ENCODE measurements at places on chromosomes 16 and 17. TPM values are rescaled to one million over a fixed set of nuclear protein-coding genes. Genes with fewer than 3 reads are reported as not detected.
A peak's percentile ranks its signal among the peaks of the same experiment; 100 is the strongest.

GRCh38 chr17:44178133-44178532 is 7.6 kb downstream of the ASB16 start:
- DNase-seq, result no peak
- H3K27me3 ChIP-seq, result no peaks in the 10 kb centered on the region
- no peak overlapping the region for H3K4me3 ChIP-seq
- H3K36me3 ChIP-seq, result peaks cover 20% of the 10 kb centered on the region
- H3K4me1 ChIP-seq, result no peaks in the 10 kb centered on the region

DNA sequence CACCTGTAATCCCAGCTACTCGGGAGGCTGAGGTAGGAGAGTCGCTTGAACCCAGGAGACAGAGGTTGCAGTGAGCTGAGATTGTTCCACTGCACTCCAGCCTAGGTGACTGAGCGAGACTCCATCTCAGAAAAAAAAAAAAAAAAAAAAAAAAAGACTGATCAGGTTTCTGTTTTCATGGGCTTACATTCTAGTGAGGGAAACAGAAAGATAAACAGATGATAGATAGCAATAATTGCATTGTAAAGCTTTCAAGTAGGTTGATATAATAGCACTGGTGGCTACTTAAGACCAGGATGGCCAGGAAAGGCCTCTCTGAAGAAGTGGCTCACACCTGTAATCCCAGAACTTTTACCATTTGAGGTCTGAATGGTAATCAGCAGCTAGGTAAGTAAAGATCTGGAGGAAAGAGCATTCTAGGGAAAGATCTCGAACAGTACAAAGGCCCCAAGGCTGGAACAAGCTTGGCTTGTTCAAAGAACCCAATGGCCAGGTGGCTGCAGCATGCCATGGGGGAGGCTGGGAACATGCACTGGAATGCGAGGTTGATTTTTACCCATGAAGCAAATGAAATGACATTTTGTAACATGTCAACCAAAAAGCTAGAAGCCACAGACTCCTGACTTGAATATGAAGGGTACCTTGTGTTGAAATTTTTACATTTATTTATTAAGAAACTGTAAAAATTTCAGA is 108.3 kb upstream of the DHX40 start:
- H3K4me1 ChIP-seq, result no peaks in the 10 kb centered on the region
- H3K27me3 ChIP-seq, result peaks cover 13% of the 10 kb centered on the region
- no peak overlapping the region for H3K27ac ChIP-seq
- DNase-seq, result no peak
- H3K36me3 ChIP-seq, result no peaks in the 10 kb centered on the region

- no peaks in the 10 kb centered on the region for H3K36me3 ChIP-seq
- H3K27ac ChIP-seq, result peak overlapping the region; percentile 45
- peak overlapping the region; percentile 87 for H3K4me3 ChIP-seq
- H3K4me1 ChIP-seq, result peaks cover 11% of the 10 kb centered on the region
- DNase-seq, result no peak
- peaks cover 63% of the 10 kb centered on the region for H3K27me3 ChIP-seq
Measured at GRCh38 chr17:44556166-44556831, 985 bp upstream of the FZD2 start.

- H3K4me3 ChIP-seq, result no peak overlapping the region
- H3K27me3 ChIP-seq, result peaks cover 14% of the 10 kb centered on the region
- no peaks in the 10 kb centered on the region for H3K4me1 ChIP-seq
- H3K27ac ChIP-seq, result no peak overlapping the region
Measured at GRCh38 chr17:55480631-55481315, 30.5 kb downstream of the SMIM36 start.

GRCh38 chr17:49101054-49101534 is 31.5 kb upstream of the B4GALNT2 start:
- no peaks in the 10 kb centered on the region for H3K36me3 ChIP-seq
- no peak overlapping the region for H3K27ac ChIP-seq
- H3K4me3 ChIP-seq, result no peak overlapping the region
- no peaks in the 10 kb centered on the region for H3K4me1 ChIP-seq
- DNase-seq, result no peak

GRCh38 chr17:13311306-13311705 is 290.4 kb downstream of the HS3ST3A1 start:
- H3K4me3 ChIP-seq, result no peak overlapping the region
- no peaks in the 10 kb centered on the region for H3K4me1 ChIP-seq
- DNase-seq, result no peak
- no peaks in the 10 kb centered on the region for H3K36me3 ChIP-seq
- H3K27me3 ChIP-seq, result no peaks in the 10 kb centered on the region

- peak overlapping the region; percentile 60 for H3K4me3 ChIP-seq
- H3K27me3 ChIP-seq, result no peaks in the 10 kb centered on the region
- H3K36me3 ChIP-seq, result peaks cover 11% of the 10 kb centered on the region
- peaks cover 68% of the 10 kb centered on the region for H3K4me1 ChIP-seq
- H3K27ac ChIP-seq, result peak overlapping the region; percentile 59
- no peak for DNase-seq
Measured at GRCh38 chr16:84724606-84725309, 25.0 kb downstream of the USP10 start.

DNA sequence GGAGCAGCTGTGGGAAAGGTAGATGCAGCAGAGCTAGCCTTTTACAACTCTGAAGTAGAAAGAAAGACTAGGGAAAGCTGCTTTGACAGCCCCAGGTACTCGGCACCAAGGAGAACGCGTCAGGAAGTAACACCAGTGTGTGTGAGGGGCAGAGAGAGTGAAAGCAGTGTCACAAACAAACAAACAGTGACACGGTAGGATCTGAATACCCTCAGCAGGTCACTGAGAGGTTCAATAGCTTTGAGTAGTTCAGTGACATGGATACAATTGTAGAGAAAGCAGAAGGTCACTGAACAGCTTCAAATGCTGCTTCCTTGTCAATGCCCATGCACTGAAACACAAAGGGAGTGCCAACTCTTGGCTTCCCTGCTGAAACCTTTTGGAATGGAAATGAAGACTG is 150.3 kb upstream of the C17orf78 start:
- no peak overlapping the region for H3K27ac ChIP-seq
- H3K27me3 ChIP-seq, result no peaks in the 10 kb centered on the region
- no peak overlapping the region for H3K4me3 ChIP-seq
- DNase-seq, result no peak
- peaks cover 20% of the 10 kb centered on the region for H3K36me3 ChIP-seq

DNA sequence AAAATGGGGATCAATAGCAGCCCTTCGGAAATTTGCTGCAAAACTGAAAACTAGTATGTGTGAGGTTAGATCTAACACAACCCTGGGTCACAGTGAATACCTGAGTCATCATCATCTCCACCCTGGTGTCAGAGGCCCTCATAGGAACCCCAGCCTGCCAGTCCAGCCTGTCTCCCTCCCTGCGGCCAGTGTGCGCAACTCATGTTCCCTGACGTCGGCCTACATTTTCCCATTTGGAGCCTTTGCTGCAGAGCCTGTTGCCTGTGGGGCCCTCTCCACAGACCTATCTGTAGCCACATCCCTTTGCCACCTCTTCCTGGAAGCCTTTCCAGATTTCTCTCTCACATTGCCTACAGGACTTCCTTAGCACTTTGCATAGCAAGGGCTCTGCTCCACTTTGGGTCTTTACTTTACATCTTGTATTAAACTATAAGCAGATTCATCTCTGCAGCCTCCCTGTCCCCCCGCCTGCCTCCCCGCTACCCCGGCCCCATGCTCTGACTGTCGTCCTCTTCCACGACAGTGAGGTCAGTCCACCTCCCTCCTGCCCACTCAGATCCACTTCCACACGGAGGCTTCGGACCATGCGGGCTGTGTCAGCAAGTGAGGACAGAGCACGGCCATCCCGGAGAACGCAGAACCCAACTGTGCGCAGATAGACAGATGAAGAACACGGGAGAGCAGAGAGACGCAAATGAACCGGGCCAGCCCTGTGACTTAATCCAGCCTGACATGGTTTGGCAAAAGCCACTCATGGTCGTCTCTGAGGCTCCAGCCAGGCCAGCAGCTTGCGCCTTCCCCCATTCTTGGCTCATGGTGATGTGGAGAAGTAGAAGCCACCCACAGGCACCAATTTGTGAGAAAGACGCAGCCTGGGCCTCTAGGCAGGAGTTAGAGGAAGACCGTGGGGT is 31.0 kb downstream of the NGFR start:
- H3K27me3 ChIP-seq, result peaks cover 2% of the 10 kb centered on the region
- no peak overlapping the region for H3K27ac ChIP-seq
- no peak for DNase-seq
- H3K4me3 ChIP-seq, result no peak overlapping the region
- no peaks in the 10 kb centered on the region for H3K4me1 ChIP-seq

- H3K27ac ChIP-seq, result no peak overlapping the region
- no peak overlapping the region for H3K4me3 ChIP-seq
- no peaks in the 10 kb centered on the region for H3K27me3 ChIP-seq
- no peaks in the 10 kb centered on the region for H3K36me3 ChIP-seq
- H3K4me1 ChIP-seq, result no peaks in the 10 kb centered on the region
Measured at GRCh38 chr16:12480286-12480685, 323.4 kb downstream of the CPPED1 start.

GRCh38 chr17:48030531-48030930 is 7.1 kb downstream of the COPZ2 start:
- peaks cover 28% of the 10 kb centered on the region for H3K27me3 ChIP-seq
- no peak for DNase-seq
- H3K27ac ChIP-seq, result no peak overlapping the region
- peaks cover 9% of the 10 kb centered on the region for H3K4me1 ChIP-seq

DNA sequence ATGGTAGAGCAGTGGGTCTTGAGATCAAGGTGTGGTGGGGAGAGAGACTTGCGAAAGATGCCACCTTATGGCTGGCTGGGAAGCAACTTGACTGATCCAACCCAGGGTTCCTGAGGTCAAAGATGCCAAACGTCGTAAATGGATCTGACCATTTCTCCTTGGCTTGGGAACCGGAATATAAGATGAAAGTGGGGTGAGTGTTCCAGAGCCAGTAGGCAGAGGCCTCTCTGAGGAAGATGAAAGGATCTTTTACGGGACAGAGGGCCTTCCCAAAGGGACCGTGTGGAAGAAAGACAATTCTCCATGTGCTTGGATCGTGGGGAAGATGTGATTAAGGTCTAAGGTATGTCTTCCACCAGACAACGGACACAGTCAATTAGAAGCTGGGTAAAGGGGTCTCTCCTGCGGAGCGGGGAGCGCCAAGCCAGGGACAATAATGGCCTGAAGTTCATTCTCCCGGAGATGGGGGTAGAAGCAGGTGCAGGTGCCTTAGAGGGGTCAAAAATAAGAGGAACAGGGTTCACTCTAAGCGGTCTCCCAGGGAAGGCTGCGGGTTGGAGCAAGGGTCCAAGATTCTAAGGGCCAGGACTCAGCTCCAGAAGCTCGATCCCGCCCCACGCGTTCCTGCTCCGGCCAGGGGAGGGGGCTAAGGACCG is 800 bp downstream of the FXR2 start:
- no peak for DNase-seq
- H3K4me3 ChIP-seq, result peak overlapping the region; percentile 85
- H3K4me1 ChIP-seq, result peaks cover 38% of the 10 kb centered on the region
- H3K27me3 ChIP-seq, result no peaks in the 10 kb centered on the region

- peaks cover 22% of the 10 kb centered on the region for H3K36me3 ChIP-seq
- no peak overlapping the region for H3K27ac ChIP-seq
- no peaks in the 10 kb centered on the region for H3K27me3 ChIP-seq
- peaks cover 9% of the 10 kb centered on the region for H3K4me1 ChIP-seq
- no peak overlapping the region for H3K4me3 ChIP-seq
Measured at GRCh38 chr17:1776857-1777256, 15.0 kb downstream of the SERPINF1 start.

DNA sequence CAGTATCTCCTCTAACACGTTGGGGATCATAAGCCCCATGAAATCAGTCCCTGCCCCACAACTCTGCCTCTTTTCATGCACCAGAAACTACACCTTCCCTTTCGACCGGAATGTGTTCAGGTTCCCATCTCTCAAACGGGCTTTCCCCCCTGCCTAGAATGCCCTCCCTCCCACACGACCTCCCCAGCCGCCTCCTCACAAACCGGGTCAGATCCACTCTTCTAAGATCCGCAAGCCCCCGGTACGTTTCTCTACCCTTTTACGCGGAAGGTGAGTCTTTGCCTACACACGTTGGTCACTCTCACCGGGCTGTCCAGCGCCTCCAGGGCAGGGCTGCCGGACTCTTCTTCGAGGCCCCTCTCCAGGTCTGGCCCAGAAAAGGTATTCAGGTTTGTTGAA is 708 bp downstream of the DHX33 start:
- H3K36me3 ChIP-seq, result peaks cover 18% of the 10 kb centered on the region
- peak overlapping the region; percentile 92 for H3K4me3 ChIP-seq
- no peak for DNase-seq
- H3K27ac ChIP-seq, result peak overlapping the region; percentile 46
- no peaks in the 10 kb centered on the region for H3K27me3 ChIP-seq
- H3K4me1 ChIP-seq, result peaks cover 50% of the 10 kb centered on the region

- peak overlapping the region; percentile 31 for H3K4me3 ChIP-seq
- no peak overlapping the region for H3K27ac ChIP-seq
- H3K36me3 ChIP-seq, result peaks cover 3% of the 10 kb centered on the region
- peaks cover 51% of the 10 kb centered on the region for H3K4me1 ChIP-seq
- H3K27me3 ChIP-seq, result peaks cover 5% of the 10 kb centered on the region
Measured at GRCh38 chr17:50506298-50506697, 1.9 kb upstream of the MYCBPAP start.

GRCh38 chr17:30939051-30939689 is 17.4 kb downstream of the ADAP2 start:
- no peak overlapping the region for H3K4me3 ChIP-seq
- peaks cover 17% of the 10 kb centered on the region for H3K4me1 ChIP-seq
- H3K27ac ChIP-seq, result peak overlapping the region; percentile 40
- H3K27me3 ChIP-seq, result peaks cover 2% of the 10 kb centered on the region
- H3K36me3 ChIP-seq, result peaks cover 2% of the 10 kb centered on the region

The ZFPM1 gene
- total RNA-seq, result 20.6 TPM

The SNTB2 gene
- total RNA-seq, result 29.4 TPM

The C16orf89 gene
- not detected for total RNA-seq

The OR3A3 gene
- not detected for total RNA-seq

The HEATR9 gene
- total RNA-seq, result not detected

The TMEM114 gene
- not detected for total RNA-seq

The BICDL2 gene
- total RNA-seq, result 0.20 TPM

The ABCC11 gene
- total RNA-seq, result not detected

The RBFOX1 gene
- total RNA-seq, result not detected

The PRAC1 gene
- total RNA-seq, result not detected

The CHRNE gene
- 0.52 TPM for total RNA-seq

The OXLD1 gene
- total RNA-seq, result 57.5 TPM

The CD68 gene
- total RNA-seq, result 2.4 TPM

The KRT31 gene
- total RNA-seq, result not detected

The TBC1D28 gene
- not detected for total RNA-seq

Data from activated T-helper 1 cell treated with anti-CD3 and anti-CD28 coated beads, Interleukin-12 subunit alpha, Interleukin-12 subunit beta, Interleukin-2, Interleukin-4 antibody, amounts not matched to agents 30 ng/mL and 10 ng/mL and 1 ng/mL, durations not matched to agents 14 hours and 24 hours and 36 hours (primary cell).